ENCODE measurements at places on chromosomes 3 and 15.

GRCh38 chr3:102018551-102018950, 169.2 kb downstream of the NFKBIZ start:
- DNase-seq = no peak

GRCh38 chr15:47443839-47444238, 273.5 kb upstream of the SEMA6D start:
- DNase-seq = no peak

DNA sequence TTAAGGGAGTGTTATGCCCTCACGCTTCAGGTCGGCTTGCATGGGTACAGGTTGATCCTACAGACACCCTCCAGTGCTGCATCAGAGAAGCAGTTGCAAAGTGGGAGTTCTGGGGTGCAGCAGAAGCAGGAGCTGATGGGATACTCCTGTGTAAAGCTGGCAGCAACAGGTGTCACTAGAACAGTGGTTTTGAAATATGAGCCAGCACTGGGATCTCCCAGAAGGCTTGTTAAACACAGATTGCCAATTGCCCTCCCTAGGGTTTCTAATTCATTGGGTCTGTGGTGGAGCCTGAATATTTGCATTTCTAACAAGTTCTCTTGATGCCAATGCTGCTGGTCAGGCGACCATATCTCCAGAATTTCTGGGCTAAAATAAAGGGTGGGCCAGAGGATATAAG, 350.4 kb downstream of the CLSTN2 start:
- DNase-seq = no peak

GRCh38 chr3:41026394-41027177, 172.7 kb upstream of the CTNNB1 start:
- DNase-seq = peak; percentile 97

DNA sequence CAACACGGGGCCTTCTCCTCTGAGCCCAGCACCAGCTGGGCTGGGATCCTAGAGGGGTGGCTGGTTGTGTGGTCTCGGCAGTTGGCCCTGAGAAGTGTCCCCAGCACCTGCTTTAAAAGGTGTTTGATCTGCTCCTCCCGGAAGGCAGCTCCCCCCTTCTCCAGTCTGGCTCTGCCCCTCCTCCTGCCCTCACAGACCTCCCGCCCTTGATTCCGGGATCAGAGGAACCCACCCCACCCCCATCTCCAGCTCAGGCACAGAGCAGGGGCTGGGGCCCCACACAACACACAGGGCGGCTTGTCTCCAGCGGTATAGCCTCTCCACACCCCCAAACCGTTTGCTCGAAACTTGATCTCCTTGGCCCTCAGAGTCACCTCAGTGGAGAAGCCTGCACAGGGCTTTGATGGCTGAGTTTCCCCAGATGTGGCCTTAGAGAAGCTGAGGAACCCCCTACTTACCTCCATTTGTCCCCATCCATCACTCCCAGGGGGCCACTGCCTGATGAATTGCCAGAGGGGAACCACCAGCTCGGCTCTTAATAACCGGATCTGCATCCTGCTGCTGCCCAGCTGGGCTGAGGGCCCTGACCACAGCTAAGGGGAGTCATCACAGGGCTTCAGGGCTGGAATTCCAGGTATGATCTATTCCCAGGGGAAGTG, 6.4 kb upstream of the STRA6 start:
- peak; percentile 74 for DNase-seq

- no peak for DNase-seq
These were observed 643 bp downstream of the CDAN1 start for GRCh38 chr15:42736178-42736792.

Data from amniotic epithelial cell (primary cell).